ENCODE measurements at places on chromosomes 13 and 19.
A peak's percentile ranks its signal among the peaks of the same experiment; 100 is the strongest.

- no peak for DNase-seq
Observed at GRCh38 chr13:29572575-29572974, 22.9 kb downstream of the SLC7A1 start.

GRCh38 chr19:791567-792305 is 5.5 kb upstream of the PTBP1 start:
- DNase-seq: no peak

GRCh38 chr13:93539914-93540313 is 313.3 kb downstream of the GPC6 start:
- no peak for DNase-seq

DNA sequence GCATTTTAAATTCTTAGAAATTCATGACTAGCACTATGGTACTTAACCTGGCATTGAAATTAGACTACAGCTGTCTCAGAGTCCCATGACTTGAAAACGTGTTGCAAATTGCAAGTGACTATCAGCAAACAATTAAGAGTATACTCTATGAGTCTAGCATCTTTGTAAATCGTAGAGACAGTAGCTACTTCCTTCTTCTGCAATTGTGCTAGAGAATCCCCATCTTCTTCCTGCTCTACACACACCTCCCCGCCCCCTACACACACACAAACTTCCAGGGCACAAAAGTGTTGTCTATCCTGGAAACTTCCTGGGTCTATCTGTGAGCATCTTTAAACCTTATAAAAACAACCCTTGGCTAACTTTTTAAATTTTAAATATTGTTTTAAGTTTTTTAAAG is 35.2 kb upstream of the MIR17HG start:
- DNase-seq: no peak

GRCh38 chr13:26601669-26602068 is 44.2 kb downstream of the WASF3 start:
- DNase-seq: no peak

DNA sequence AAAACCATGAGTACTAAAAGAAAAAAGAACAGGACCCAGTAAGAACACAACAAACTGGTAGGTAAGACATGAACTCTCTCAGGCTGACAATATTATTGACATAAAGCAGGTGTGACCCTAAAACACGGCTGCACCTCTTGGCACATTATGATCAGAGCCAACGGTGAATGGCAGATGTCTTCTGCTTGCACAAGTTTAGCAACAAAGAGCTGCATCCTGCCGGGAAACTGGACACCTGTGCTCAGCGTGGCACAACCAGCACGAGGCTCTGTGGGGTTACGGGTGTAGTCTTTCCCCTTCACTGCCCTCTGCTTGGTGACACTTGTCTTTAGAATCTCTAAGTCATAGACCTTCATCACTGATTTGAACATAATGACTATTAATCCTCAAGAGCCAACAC is 97.9 kb downstream of the DOCK9 start:
- peak; percentile 61 for DNase-seq

GRCh38 chr19:23420824-23421223 is 25.6 kb upstream of the ZNF91 start:
- DNase-seq: no peak

DNA sequence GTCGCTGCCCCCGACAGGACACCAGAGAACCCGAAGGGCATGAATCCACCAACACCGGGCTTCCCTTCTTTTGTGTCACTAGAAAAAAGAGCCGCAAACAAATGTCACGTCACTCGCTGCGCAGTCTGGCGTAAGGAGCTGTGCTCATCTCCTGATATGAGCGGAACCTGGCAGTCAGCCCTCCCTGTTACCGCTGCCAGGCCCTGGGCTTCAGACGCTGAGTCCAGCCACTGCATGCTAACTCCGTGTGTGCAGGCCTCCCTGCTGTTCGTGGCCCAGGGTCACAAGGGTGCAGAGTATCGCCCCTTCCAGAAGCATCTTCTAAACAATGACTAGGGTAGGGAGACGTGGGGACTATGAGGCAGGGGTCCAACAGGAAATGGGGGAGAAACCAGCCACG is 71.3 kb downstream of the SLC7A1 start:
- no peak for DNase-seq

DNA sequence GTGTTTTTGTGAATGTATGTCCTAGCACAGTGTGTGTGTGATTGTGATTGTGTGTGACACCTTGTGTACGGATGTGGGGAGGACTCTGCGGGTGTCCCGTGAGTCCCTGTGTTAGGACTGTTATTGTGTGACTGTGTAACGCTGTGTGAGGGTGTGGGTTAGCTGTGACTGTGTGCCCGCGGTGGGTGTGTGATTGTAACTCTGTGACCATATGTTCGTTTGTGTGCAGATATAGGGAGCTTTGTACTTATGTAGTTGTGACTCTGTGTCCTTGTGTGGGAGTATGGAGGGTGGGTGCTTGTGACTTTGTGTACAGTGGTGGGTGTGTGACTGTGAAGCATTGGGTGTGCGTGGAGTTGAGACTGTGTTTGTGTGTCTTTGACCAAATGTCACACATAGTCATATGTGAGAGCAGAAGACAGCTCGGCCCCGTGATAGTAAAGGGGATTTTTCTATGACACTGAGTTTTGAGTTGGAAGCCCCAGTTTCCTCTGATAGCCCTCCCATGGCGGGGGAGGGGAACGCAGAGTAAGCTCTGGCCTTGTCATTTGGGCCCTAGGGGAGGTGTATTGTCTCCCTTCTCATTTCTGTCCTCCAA is 949 bp upstream of the ZNF260 start:
- DNase-seq: no peak

DNA sequence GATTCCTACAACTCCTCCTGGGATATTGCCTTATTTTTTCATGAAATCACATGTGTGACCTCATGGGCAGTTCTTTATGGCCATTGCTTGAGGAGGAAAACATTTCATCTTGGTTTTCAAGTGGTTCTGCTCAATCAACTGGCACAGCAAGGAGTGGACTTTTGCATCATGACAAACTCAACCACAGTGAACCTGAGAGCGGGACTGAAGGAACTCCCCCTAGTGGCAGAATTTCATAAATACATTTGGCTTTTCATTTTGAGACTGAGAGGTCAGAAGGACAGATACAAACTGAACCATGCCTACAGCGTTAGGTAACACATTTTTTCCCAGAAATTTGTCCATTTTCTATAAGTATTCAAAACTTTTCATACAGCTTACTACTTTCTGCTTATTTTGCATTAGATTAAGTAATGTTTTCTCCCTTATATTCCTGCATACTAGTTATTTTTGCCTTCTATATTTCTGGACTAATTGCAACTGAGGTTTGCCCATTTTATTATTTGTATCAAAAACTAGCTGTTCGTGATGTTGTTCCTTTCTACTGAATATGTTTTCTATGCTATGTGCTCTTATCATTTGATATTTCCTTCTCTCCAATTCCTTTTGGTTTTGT is 13.4 kb upstream of the SIGLEC12 start:
- peak; percentile 5 for DNase-seq

DNA sequence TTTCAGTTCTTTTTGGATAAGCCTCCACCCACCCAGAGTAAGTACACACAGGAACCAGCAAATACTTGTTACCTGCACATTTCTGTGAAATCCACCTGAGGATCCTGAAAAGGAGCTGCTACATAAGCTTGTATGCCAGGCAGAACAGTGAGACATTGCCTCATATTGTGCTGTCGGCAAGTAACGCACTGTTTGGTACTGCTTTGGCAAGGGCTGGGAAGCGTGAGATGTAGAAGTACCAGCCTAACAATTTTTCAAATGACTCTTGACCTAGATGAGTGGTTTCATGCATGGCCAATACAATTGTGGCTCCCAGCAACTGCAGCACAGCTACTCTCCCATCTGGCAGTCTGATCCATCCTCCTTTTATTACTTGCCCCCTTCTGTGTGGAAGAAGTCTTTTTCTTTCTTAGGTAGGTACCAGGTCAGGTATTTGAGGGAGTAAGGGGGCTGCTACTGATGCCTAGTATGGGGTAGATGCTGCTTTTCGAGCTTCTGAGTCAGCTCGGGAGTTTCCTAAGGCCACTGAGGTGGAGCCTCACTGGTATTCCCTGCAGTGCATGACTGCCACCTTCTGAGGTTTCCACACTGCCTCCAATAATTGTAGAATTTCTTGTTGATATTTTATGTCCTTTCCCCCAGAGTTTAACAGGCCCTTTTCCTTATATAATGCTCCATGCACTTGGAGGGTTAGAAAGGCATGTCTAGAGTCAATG is 52.2 kb downstream of the ZNF737 start:
- no peak for DNase-seq

DNA sequence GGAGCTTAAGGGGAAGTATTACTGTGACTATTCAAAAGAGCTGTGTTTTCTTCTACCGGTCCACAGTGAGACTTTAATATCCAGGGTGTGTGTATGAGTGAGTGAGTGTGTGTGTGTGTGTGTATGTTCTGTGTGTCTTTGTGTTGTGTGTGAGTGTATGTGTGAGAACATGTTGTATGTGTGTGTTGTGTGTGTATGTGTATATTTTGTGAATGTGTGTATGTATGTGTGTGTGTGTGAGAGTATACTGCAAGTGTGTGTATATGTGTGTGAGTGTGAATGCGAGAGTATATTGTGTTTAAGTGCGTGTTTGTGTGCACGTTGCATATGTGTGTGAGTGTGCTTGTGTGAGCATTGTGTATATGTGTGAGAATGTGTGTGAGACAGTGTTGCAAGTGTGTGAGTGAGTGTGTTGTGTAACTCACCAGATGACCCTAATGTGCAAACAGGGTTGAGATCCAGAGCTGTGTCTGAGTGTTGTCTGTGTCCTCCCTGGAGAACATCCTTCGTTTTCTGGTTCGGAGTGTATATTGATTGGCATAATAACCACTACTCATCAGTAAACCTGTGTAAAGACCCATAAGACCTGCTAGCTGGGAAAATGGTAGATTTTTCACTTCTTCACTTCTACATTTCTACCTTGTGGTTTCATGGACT is 101.1 kb upstream of the RNF113B start:
- no peak for DNase-seq

- no peak for DNase-seq
Observed at GRCh38 chr19:38281811-38282566, 17.6 kb downstream of the SPINT2 start.

DNA sequence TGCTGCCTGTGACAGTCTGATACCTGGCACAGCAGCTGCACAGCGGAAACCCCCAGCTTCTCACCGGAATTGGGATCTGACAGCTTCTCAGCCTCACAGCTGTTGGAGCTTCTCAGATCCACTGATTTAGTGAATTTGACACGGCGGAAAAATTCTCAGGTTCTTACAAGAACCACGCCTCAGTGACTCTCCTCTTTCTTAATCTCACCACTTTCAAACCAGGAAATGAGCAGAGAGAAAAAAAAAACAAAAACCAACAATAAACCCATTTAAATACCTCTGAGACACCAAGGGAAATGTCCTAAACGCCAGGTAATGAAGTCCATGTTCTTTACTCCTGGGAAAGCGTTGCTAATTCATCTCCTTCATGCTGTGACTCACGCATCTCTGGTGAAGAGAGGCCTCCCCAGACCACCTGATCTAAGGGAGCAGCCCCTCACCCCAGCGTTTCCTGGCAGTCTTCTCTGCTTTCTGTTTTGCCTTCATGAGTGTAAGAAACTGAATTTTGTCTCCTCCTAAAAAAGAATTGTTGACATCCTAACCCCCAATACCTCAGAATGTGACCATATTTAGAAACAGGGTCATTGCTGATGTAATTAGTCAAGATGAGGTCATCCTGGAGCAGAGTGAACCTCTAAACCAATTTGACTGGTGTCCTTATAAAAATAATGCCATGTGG is 15.9 kb upstream of the IZUMO2 start:
- no peak for DNase-seq
